ENCODE measurements at places on chromosomes 1 and 21.
A peak's percentile ranks its signal among the peaks of the same experiment; 100 is the strongest.

DNA sequence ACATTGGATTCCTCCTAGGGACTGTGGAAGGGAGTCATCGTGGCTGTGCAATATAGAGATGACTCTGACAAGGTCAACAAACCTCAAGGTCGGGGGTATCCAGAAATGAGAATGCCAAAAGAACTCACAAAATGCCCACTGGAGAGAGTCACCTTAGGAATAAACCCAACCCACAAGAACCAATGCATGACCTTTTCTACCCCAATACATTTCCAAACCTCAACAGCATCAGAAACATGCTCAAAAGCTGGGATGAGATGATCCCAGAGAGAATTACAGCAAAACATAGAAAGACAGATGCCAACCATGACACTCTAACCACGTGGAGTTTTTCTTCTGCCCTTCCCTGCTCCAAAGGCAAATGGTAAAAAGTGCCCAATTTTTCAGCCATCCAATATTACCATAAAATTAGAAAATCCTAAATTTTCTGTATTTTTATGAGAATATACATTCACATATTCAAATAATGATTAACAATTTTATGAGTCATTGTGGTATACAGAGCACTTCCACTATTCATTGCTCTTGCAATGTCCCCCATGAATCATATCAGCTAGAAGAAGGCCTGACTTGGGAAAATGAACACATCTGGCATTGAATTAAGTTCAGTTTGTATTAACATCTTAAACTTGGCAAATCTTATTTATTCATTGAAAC is 88.2 kb upstream of the PALMD start:
- no peak for DNase-seq

GRCh38 chr1:12745992-12746323 is at the start of gene CFAP107:
Gene CFAP107 (plus strand): TSS chr1:12746200. CDS start chr1:12746431, 231 bp downstream.
- DNase-seq = no peak

DNA sequence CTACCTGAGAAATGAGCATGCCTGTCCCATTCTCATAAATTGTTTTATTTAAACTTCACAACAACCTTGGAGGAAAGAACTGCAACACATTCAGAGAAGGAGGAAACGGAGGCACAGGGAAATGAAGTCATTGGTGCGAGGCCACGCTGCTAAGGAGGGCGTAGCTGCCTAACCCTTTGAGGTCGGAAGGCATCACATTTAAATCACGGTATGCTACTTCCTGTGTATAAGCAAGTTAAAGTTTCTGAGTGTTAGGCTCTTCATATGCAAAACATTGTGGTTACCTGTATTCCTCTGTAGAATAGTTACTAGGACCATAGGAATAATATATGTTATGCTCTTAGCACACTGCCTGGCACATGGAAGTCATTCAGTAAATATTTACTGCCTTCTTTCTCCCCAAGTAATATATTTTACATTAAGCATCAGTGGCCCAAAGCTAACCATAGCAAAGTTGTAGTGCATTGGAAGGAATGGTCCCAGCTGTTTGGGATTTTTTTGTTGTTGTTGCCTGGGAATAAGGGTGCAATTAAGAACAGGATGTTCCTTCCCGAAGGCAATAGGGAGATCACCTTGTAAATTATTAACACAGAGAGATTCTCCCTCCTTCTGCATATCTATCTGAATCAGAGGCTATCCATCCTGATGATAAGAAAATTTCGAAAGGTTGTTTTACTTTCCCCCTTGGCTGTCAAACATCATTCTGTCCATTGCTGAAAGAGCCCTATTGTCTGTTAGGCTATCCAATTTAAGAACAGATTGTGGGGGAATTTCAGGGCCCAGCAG is 192.2 kb upstream of the C8B start:
- no peak for DNase-seq

GRCh38 chr1:109714661-109715372 is 2.8 kb downstream of the GSTM5 start:
- peak; percentile 5 for DNase-seq

GRCh38 chr1:157137408-157138219 is 581 bp downstream of the ETV3 start:
- peak; percentile 27 for DNase-seq

GRCh38 chr1:2594641-2595131 is 8.1 kb downstream of the PRXL2B start:
- no peak for DNase-seq

DNA sequence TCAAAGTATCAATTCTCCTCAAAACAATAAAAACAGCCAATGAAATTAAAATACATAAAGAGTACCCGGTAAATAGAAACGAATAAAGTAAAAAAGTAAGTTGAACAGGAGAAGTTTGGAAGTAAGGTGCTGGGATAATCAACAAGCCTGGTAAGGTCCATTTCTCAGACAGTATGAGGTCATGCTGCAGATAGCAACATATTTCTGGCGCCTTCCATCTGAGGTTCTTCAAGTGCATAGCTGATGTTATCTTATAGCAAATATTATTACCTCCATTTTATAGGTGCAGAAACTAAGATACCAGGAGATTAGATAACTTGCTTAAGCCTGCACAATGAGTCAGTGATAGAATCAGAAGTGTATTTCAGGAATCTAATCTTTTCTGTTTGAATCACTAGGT is 23.7 kb upstream of the CEP350 start:
- no peak for DNase-seq

DNA sequence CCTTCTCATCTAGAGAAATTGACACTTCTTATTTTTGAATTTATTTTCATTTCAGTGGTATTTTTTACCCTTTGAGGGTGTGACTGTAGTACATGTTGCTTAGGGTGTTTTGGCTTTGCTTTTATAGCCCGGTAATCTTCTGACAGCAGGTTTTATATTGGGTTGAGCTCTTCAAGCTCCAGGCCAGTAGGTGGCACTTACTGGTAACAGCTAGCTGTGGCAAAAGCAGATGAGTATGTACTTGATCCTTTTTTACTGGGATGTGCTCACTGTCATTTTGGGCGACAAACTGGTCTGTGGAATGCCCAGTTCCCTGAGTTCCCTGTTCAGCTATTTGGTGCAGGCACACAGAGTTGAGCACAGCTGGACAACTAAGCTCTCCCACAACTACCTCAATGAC is 916.2 kb upstream of the B3GALT2 start:
- no peak for DNase-seq

GRCh38 chr21:37888659-37889058 is 27.6 kb downstream of the KCNJ6 start:
- DNase-seq = no peak

DNA sequence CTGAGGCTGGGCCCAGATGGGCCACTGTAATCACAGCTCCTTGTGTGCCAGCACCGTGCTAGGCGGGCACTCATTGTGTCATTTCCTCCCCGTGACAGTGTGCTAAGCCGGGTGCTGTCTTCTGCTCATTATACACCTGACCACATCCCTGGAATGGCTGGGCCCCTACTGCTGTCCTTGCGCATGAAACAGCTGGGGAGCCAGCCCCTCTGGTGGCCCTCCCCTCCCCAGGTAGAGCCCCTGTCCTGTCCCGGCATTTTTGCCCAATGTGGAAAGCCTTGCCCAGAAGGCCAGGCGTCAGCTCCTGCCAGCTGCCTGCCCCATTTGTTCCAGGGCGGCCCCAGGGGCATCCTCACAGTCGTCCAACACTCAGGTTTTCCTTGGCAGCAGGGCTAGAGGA is 107.4 kb upstream of the CASZ1 start:
- no peak for DNase-seq

DNA sequence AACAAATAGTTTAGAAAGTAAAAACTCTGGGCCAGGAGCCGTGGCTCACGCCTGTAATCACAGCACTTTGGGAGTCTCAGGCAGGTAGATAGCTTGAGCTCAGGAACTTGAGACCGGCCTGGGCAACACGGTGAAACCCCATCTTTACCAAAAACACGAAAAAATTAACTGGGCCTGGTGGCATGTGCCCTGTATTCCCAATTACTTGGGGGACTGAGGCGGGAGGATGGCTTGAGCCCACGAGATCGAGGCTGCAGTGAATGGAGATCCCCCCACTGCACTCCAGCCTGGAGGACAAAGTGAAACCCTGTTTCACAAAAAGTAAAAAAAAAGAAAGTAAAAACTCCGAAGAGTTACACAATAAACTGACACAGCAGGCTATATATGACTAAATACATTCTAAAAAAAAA is 10.6 kb downstream of the CEP170 start:
- no peak for DNase-seq

GRCh38 chr1:201501812-201502510 is 5.0 kb downstream of the CSRP1 start:
- no peak for DNase-seq

- DNase-seq = no peak
Measured at GRCh38 chr1:150024156-150024555, 13.6 kb upstream of the OTUD7B start.

DNA sequence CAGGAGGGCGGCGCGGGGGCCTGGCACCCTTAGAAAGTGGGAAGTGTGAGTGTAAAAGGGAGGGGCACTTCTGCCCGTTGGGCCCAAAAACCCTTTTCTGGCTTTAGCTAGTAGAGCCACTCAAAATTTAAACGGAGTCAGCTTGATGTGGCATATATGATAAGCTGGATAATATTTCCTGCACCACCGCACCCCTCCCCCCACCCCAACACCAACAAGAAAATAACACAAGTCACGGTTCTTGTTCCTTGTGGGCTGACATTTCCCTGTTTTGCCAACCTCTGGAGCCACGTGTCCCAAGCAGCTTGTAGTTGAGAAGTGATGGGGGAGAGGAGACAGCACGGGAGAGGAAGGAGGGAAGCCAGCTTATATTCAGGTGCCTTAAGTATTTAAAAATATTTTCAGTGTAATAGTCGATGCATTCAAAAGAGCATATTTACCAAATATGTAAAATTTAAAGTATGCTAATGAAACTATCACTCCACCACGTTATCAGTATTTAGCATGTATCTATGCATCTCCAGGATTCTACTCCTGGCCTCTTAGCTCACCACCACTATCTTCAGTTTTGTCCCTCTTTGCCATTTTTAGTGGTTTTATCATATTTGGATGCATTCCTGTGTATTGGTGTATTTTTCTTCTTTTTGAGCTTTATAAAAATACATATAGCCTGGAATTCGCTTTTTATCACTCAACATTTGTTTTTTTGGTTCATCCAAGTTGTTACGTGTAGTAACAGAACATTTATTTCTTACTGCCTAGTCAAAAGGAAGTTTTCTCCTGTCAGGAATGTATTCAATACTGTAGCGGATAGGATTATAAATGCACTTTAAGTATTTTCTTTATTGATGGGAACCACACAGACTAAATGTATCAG is 773 bp upstream of the DDX59 start:
- DNase-seq = no peak

DNA sequence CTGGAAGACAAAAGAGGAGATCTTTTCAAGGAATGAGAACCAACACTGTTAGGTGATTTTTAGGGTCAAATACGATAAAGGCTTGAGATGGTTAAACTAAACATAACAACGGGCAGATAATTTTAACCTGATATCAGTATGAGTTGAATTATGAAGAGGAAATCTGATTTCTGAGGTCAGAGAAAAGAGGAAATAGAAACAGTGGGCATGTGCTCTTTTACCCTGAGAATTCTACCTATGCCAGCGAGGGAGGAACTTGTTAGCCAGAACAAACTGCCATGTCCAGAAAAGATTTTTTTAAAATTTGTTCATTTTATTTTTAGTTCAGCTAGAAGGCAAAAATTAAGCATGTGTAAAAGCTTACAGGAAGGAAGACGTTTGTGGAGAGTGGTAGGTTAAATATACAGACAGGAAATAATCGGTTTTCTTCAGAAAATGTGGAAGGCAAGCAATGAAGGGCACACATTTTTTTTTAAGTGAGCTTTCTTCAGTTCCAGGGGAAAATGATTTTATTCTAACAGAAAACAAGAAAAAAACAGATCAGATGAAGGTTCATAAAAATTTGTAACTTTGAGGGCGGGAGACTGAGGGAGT is 1745.3 kb downstream of the MRPL39 start:
- no peak for DNase-seq

GRCh38 chr1:232553809-232554208 is 76.1 kb downstream of the SIPA1L2 start:
- no peak for DNase-seq

GRCh38 chr1:83942914-83943313 is 56.0 kb downstream of the TTLL7 start:
- no peak for DNase-seq

GRCh38 chr1:47201179-47201578 is 11.3 kb upstream of the PDZK1IP1 start:
- DNase-seq = no peak

DNA sequence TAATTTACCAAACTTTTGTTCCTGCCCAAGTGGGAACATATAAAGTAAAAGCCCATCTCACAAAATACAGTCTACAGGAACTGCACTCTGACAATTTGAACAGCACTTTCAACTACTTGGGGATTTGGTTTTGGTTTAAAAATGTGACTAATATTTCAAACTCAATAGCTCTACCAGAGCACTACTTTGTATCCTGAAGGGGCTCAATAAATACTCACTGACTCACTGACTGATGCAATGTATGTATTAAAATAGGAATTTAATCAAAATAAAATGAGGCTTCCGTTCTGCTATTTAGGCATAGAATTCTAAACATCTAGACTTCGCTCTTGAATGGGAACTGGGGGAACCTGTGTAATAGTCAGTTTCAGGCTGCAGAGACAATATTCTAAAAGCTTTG is 21.9 kb downstream of the EFCAB14 start:
- no peak for DNase-seq

- DNase-seq = no peak
Measured at GRCh38 chr1:232704694-232705680, 75.1 kb upstream of the SIPA1L2 start.

DNA sequence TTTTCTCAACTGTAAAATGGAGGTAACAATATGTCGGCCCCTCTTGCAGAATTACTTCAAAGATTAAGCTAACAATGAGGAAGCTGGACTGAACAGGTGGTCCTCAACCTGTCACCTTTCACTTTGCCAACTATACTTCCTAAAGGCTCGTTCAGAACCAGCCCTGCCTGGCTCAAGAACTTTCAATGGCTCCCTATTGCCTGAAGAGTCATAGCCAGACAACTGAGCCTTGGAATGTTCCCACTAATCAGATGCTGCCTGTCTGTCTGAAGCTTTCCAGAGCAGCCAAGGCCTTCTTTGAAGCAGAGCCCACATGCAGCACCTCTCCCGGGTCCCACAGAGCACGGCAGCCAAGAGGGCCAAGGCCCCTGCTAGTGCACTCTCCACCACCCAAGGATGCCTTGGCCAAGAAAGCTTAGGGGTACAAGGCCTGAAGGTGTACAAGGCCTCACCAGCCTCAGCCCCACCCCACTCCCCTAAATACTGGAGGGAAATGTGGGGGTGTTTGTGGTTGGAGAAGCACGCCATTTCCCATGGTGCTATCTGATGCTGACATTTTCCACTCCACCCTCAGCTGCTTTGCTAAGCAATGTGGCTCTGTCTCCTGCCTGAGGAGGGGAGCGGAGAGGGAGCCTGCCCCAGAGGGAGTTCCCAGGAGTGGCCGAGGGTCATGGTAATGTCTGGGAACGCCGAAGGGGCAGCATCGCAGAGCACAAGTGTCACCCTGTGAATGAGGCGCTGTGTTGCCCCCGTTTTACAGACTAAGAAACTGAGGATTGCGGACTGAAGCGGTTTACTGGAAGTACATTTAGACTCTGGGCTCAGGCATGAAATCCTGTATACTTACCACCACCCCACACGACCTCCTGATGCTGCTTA is 8.2 kb upstream of the LAPTM5 start:
- DNase-seq = no peak

Measured in GM20000 (cell line).